ENCODE measurements at places on chromosomes 5 and 9. TPM values are rescaled to one million over a fixed set of nuclear protein-coding genes. Genes with fewer than 3 reads are reported as not detected.

GRCh38 chr9:103183701-103184171, 188.6 kb downstream of the CYLC2 start:
- DNase-seq, result no peak

- no peak for DNase-seq
These were observed 144.0 kb downstream of the TMC1 start for GRCh38 chr9:72665421-72665820.

The LCN1 gene
- total RNA-seq, result not detected

DNA sequence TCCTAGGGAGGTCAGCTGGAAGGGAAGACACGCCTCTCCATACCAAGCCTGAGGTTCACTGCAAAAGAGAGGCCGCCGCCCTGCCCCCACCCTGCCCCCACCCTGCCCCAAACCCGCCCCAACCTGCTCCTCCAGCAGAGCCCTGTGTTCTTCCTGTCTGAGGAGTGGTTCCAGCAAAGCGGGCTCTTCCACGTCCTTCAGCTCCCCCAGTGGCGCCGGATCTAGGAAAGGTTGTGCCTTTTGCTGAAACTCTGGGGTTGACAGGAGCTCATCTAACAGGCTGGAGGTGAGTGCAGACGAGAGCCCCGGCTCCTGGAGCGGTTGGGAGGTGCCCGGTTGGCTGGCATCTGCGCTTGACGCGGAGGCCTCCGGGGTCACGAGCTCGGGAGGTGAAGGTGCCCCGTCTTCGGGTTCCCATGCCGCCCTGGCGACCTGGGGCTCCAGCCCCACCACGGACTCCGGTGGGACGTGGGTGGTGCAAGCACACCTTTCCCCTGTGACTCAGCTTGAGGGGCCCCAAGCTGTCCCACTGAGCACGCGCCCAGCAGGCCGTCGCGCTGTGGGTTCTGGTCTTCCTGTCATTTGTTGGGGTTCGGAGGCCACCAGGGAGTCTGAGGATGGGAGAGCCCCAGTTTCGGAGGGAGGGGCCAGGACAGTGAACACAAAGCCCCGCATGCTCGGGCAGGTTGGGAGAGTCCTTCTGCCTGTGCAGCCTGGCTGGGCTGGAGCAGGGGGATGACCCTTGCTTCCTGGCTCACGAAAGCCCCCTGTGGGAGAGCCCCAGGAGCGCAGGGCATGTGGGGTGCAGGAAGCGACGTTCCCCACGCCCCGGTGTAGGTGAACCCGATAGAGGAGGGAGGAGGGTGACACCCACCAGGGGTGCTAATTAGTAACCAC, 1467.1 kb downstream of the FOXD4L5 start:
- DNase-seq, result peak; percentile 79

- DNase-seq, result no peak
These were observed 154.2 kb upstream of the ZNF366 start for GRCh38 chr5:72661405-72661804.

- DNase-seq, result no peak
These were observed 23.0 kb upstream of the ECM2 start for GRCh38 chr9:92558612-92559374.

GRCh38 chr5:135425641-135426040, 21.5 kb downstream of the DCANP1 start:
- no peak for DNase-seq

The KCNN2 gene
- total RNA-seq, result not detected

GRCh38 chr5:122391621-122392020, 79.6 kb downstream of the SNCAIP start:
- DNase-seq, result no peak

DNA sequence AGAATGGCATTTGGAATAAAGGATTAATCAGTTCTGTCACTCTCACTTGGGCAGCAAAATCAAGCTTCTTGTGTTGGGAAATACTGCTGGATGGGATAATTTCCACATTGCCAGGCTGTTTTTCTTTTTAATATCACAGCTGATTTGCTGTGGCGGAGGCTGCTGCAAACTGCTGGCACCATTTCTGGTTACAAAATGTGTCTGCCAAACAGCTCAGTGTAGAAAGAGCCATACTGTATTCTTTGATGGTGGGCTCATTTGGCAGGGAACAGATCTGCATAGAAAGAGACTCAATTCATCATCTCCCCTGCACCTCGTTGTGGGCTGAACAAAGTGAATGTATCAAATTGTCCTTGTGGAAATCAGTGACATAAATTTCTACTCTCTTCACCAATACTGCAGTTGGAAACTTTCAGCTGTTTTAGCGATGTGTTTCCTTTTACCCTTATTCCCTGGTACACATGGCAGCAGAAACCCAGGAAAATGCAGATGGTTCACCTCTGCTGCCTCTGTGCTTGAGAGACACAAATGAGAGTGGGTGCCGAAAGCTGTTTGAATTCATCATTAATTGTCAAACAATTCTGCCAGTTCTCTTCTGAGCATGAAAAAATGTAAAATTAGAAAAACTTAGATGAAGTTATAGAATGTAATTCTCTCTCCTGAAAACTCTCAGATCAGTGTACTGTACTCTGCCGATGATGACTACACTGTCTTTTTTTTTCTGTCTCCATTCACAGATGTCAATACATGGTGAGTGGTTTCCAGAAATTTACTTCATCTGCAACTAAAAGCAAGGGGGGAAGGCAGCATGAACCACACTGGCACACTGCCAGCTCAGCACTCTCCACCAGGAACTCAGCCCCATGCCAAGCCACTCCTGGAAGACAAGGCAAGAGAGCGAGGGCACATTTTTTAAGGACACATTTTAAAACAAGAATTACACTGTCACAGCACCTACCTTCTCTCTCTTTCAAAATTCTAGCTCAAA, 75.0 kb downstream of the HMHB1 start:
- DNase-seq, result no peak

The CDH10 gene
- not detected for total RNA-seq

DNA sequence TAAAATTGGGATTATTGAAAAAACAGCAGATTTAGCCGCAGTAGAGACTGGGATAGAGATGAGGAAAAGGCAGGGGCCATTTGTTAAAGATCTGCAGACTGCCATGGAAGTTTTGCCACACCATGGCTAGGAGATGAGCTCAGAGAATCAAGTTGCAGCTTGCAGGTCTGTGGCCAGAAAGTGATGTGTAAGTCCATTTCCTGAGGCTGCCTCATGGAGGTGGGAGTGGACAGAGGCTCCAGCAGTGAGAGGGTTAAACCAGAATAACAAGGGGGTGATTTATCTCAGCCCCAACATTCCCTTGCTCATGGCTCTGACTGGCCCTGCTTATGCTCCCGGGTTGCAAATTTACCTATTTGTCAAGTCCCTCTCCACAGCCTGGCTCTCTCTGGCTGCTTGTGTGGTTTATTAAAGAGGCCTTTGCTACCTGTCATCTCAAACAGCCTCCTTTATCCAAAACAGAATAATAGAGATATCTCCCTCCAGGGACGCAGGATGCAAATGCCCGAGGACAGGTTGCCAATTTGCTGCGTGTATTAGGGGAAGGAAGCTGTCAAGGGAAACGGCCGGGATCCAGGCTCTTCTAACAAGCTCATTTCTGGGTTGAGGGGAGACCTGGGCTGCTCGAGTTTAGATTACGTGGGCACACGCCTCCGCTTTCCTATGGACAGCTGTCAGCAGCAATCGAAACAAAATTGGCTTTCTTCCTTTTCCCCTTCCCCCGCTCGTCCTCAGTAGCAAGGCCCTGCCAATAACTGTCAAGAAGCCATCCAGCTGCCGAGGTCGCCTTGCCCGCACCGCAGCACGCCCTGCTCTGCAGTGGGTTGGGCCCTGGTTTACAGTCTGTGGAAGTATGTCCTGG, 72.8 kb upstream of the PITX1 start:
- no peak for DNase-seq

The CDX1 gene
- not detected for total RNA-seq

The IGFBPL1 gene
- total RNA-seq, result not detected

The FBN2 gene
- total RNA-seq, result not detected

- no peak for DNase-seq
These were observed 46.4 kb downstream of the SYK start for GRCh38 chr9:90847971-90848370.

The LVRN gene
- total RNA-seq, result not detected

GRCh38 chr5:59037453-59037852, 454.6 kb downstream of the RAB3C start:
- DNase-seq, result no peak

- DNase-seq, result peak; percentile 0
These were observed 82.9 kb downstream of the C5orf15 start for GRCh38 chr5:133885566-133885965.

DNA sequence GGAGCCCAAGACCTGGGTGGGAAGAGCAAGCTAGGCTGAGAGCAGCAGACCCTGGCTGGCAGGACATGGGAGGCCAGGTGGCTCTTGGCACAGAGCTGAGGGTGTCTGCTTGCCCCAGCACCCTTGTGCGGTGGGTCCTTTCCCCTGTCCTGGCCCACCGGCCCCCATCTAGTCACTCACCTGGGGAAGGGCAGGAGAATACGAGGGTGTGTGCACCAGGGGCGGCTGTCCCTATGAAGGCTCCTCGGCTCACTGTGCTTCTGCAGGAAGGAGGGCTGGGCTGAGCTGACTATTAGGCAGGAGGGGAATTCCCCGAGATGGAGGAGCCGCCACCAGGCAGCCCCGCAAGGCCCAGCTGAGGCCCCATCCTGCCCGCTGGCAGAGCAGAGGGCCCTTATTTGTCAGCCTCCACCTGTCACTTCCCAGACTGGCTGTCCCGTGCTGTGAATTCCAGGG, 6.1 kb upstream of the TNIP1 start:
- DNase-seq, result peak; percentile 87

DNA sequence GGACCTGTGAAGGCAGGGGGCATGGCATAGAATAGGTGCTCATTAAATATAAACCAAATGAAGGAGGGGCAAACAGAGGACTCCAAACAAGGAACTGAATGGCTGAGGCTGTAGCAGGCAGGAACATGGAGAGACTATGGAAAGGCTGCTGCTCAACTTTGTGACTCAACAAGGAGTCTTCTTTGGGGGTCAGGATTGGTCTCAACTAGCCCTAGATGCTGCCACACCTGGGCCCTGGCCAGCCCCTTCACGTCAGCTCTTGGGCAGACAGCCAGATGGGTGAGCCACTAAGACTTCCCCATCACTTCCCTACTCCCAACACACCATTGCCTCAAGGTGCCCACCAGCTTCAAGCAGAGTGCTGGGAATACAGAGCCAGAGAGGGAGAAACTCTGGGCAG, 11.0 kb downstream of the RPP25L start:
- DNase-seq, result no peak

The TMEM171 gene
- 0.62 TPM for total RNA-seq

The LEAP2 gene
- total RNA-seq, result 2.7 TPM

- no peak for DNase-seq
These were observed 18.8 kb downstream of the SRD5A1 start for GRCh38 chr5:6652025-6652424.

The KCNV2 gene
- not detected for total RNA-seq

The SPATA31C2 gene
- not detected for total RNA-seq

- no peak for DNase-seq
These were observed 121.2 kb upstream of the ADAMTSL1 start for GRCh38 chr9:18352711-18353110.

DNA sequence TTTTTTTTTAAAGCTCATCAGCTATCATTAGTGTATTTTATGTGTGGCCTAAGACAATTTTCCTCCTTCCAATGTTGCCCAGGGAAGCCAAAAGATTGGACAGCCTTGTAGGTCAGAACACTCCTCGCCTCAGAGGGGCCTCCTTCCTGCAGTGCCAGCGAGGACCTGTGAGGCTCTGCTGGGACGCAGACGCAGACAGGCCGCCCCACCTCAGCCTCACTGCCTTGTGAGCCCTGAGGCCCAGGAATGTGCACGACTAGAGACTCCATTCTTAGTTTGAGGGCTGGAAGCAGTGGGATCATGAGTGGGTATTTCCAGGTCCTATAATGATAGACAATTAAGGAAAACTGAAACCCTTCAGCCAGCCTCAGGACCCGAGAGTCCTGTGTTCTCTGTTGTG, 85.4 kb downstream of the PJA2 start:
- no peak for DNase-seq

DNA sequence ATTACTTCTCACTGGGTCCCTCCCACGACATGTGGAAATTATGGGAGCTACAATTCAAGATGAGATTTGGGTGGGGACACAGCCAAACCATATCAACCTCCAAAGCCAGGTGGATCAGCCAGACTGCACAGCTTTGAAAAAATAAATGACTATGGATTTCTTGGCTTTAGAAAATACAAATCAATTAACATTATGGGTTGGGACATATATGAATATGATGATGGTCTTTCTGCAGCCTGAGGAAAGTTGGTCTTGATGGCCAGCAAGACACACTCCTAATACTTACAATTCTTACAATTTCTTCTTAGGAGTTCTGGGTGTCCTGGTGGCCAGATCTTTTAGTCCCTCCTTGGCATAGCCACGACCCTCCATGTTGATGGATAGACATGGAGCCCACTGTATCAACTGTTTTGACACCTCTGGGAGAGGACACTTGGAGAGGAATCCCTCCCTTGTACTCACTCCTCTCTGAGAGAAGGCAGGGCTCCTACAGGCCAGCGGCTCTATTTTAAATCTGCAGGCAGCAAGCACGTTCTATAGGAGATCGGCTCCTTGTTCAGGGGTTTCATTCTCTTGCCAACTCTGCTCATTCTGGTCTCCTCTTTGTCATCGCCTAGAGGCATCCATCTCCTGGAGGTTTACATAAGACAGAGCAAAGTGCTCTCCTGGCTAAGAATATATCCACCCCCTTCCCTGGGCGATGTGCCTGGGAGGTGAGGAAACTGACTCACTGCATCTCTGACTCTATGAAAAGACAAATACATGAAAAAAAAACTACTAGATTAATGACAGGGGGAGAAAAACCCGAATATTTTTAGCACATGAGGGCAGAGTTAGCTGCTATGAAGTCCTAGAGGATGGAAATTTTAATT, 145.9 kb downstream of the CARTPT start:
- no peak for DNase-seq

DNA sequence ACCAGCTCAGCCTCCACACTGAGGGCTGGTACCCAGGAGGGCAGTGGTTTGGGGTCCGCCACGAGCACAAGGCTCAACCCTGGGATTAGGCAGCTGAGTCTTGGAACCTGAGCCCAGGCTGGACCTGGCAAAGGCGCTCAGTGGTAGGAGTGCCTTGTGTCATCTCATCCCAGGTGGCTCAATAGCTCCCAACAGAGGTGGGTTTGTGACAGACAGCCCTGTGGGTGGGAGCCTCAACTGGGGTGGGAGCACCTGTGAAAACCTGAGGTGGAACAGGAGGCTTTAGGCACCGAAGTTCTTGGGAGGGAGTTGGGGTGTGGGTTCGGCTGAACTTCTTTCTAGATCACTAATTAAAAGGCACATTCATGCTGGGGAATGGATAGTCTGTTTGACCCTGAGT, 35.2 kb upstream of the SMU1 start:
- no peak for DNase-seq

The DBN1 gene
- total RNA-seq, result 7.1 TPM

The PCDHGA2 gene
- not detected for total RNA-seq

- no peak for DNase-seq
These were observed 485.8 kb downstream of the SEMA5A start for GRCh38 chr5:9059920-9060691.

DNA sequence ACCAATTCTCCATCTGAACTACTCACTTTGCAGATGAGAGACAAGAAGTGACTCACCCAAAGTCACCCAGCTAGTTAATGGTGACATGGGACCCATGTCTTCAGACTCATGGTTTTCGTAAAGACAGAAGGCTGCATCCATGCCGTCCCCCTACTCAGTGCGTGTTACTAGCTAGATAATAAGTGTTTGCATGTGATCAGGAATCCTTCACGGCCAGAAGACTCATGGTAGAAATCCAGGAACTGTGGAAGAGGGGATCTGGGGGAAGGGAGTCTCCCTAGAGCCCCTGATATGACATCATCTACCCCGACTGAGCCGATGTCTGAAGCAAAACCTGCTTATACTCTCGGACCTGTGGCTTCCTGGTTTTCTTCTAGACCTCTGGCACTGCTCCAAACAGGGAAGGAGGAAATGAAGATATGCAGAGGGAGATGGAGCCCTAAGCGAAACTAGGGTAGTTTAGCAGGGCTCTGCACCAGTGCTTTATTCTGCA, 3.3 kb downstream of the RNF183 start:
- DNase-seq, result no peak
